Activated T-cell treated with anti-CD3 and anti-CD28 coated beads, Interleukin-2, amount 50 U/mL, for 48 hours (primary cell): ENCODE measurements at places on chromosomes 7 and 10.

DNA sequence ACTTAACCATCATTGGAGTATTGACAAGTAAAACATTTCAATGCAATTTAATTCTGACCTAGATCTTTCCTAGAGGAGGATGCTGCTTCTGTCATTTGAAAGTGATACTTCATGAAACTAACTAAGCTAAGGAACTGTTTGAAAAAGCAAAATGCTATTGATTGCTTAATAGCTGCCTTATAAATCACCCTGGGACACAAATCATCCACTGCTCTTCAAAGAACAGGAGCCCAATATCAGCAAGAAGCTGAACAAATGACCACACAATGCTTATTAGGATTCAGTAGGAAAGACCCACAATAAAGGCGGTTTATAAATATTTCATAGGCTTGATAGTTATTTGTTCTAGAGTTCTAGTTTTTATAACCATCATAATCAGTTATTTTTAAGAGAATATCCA, 216.3 kb downstream of the TEX36 start:
- no peak for DNase-seq

DNA sequence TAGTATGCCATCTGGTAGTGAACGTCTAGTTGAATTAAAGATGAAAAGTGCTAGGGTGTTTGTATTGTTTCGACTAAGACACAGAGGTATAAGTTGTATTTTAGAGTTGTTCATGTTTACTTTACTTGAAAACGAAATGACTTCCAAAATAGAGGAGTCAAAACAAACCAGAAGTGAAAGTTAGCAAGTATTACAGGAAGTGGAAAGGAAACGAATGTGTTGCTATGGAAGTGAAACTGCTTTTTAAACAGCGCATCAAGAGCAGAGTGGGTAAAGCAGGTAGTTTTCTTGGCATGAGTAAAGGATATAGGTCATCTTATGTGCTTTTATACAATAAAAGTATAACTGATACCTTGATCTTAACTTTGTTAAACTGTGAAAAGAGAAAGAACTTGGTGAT, 20.0 kb upstream of the GALNTL5 start:
- no peak for DNase-seq

- peak; percentile 15 for DNase-seq
These were observed 14.0 kb downstream of the NEURL1 start for GRCh38 chr10:103507235-103508191.

DNA sequence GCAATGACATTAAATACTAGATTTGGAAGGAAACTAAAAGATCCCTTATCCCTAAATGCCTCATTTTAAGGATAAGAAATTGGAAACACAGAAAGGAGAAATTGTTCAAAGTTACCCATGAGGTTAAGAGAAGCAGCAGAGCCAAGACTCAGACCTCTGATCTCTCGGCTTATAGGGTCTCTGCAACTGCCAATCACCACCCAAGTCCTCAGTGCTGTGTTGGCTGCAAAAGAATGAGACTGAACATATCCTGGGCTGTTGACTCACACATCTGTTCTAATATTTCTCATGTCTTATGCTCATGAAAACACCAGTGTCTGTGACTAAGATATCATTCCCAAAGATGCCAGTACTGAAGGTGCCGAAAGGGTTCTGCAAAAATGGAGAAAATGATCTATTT, 153.3 kb downstream of the XPNPEP1 start:
- DNase-seq = no peak

GRCh38 chr10:96041146-96041545, 2.2 kb upstream of the CCNJ start:
- DNase-seq = no peak

GRCh38 chr10:12780634-12781601, 220.6 kb downstream of the CCDC3 start:
- peak; percentile 74 for DNase-seq

DNA sequence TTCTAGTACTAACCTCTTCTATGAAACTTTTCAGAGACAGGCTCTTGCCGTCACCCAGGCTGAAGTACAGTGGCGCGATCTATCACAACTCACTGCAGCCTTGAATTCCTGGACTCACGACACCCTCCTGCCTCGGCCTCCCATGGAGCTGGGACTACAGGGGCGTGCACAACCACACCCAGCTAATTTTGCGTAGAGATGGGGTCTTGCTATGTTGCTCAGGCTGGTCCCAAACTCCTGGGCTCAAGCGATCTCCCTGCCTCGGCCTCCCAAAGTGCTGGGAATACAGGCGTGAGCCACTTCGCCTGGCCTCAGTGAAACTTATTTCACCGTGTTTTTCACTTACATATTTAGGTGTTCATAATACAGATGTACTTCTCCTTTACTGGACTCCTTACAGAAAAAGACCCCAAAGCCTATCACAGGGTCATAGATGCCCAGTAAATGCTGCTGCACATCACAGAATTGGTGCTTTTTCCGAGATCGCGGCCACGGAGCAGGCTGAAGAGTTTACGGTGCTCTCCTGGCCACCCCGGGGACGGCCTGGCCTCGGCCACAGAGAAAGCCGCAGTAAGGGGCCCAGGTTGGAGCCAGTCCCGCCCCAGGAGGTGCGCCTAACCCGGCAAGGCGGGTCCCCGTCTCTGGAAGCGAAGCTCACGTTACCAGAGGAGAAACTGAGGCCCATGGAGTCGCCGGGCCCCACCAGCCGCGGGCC, 595 bp downstream of the TBL2 start:
- no peak for DNase-seq

DNA sequence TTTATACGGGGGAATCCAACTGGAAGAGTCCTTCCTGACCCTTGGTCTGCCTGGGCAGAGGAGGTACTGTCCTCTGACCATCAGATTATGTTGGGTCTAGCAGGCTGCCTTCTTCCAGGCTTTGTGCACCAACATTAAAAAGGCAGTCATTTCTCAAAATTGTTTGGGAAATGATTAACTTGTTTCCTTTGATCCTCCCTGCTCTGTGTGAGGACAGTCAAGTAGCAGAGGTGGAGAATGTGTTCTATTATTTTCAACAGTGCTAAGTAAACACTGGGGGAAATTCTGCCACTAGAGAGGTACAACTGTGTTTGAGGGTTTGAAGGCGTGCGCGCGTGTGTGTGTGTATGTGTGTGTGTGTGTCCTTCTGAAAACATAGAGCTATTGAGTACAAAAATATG, 20.6 kb downstream of the ACSL5 start:
- DNase-seq = no peak

DNA sequence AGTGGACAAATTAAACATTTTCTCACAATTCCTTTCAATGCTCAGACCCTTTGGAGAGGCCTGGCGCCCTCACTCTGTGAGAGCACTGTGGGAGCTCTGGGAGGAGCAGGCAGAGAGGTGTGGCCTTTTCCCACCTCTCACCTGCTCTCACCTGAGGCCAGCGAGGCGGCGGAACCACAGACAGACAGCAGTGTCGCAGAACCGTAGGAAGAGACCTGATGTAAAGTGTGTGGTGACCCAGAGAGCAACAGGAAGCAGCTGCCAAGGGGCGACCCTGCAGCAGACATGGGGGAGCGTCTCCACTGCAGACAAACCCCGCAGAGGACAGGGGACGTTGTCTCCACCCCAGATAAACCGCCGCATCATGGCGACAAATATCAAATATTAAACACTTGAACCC, 15.6 kb upstream of the PARP12 start:
- DNase-seq = no peak

- DNase-seq = peak; percentile 8
These were observed 32.4 kb downstream of the CAMK2B start for GRCh38 chr7:44292876-44293560.

DNA sequence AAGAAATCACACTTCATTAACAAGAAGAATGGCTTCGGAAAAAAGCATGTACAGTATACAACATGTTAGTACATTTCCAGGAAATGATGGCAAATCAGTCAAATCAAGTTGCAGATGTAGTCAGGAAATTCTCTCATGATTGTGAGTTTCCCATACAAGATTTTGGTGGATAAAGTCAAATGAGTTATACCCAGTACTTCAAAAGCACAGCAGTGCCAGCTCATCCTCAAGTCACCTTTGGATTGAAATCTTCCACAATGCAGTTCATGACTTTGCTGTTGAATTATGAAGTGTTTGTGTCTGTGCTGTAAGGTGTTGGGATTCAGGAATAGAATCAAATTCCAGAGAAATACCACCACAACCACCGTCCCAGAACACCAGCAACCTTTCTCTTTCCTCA, 301.3 kb upstream of the BMPER start:
- DNase-seq = no peak

GRCh38 chr10:91694170-91694794, 61.4 kb upstream of the PPP1R3C start:
- no peak for DNase-seq

DNA sequence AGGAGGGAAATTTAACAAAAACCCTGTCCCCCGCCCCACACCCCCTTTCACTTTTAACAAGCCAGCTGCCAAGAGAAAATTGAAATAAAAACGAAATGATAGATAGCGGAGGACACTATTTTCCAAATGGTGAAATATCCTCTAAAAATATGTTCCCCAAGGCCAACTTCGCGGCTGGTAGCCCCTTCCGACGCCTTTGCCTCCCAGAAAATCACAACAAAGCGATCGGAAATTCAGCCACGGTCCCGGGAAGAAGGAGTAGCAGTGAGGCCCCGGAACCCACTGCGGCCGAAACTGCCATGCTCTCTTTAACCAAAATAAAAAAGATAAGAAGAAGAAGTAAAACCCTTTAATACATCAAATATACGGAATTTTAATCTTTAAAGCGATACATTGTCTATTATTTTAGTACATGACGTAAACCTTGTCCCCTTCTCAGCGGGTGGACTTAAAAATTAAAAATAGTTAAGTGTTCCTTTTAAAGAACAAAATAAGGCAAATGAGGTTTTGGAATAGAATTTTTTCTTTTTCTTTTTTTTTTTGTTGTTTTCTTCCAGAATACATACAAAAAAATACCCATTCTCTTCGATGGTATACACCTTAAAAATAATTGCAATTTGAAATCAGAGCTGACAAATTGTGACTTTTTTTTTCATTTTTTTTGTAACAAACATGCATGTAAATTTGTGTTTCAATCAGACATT, 3.9 kb downstream of the ZNF503 start:
- no peak for DNase-seq

DNA sequence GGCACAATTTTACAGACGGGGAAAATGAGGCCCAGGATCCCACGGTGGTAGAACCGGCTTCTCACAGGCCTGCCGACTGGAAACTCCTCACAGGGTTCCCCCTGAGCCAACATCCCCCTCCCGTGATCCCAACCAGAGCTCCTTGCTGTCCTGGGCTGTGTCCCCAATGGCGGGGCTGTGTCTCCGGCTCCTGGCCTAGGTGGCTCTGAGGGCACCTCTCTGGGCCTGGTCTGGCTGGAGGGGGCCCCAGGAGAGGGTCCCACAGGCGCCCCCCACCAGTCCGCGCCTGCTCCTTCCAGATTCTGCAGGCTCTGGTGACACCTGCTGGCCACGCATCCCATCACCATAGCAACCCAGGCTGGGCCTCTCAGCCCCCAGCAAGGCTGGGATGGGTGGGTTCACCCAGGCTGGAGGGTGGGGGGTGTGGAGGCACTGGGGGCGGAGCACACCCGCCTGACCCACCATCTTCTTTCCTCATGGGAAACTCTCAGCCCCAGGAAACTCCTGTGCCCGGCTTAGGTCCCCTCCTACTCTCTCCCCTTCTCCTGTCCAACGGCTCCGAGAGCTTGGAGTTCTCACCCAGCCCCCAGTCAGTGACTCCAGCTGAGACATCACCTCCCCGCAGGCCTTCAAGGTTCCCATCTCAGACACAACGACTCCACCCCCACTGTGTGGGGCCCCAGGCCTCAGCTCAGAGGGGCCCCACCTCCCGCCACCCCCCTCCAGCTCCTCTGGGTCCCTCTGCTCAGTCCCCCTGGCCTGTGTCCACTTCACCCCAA, 27.1 kb upstream of the TNRC18 start:
- peak; percentile 44 for DNase-seq

DNA sequence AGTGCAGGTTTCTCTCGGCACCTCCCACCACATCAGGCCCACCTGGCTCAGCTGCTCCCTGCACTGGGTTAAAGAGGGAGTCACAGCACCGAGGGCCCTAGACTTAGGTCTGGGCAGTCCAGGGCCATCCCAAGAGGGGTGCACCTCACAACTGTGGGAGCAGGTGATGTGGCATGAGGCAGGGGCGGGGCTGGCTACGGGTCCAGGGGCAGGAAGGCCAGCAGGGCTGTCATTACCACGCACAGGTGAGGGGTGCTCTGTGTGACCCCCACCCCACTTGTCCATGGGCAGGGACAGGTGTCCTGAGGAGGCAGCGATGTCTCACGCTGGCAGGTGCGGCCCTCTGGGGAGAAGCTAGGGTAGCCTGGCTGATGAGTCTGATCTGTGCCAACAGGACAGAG, 40.5 kb upstream of the DPYSL4 start:
- DNase-seq = no peak

DNA sequence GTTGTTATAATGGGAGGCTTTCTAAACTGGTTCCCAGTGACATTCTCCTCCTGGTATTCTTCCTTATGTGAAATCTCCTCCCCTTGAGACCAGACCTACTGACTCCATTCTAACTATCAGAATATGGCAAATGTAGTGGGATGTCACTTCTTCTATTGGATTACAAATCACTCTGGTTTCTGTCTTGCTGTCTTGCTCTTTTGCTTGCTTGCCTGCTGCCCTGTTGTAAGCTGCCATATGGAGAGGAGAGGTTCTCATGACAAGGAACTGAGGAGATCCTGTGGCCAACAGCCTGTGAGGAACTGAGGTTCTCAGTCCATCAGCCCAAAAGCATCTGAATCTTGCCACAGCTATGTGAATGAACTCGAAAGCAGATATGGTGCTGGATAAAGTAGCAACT, 4.7 kb upstream of the NRCAM start:
- DNase-seq = no peak

- DNase-seq = no peak
These were observed 294.4 kb upstream of the MYO3A start for GRCh38 chr10:25639646-25640045.

DNA sequence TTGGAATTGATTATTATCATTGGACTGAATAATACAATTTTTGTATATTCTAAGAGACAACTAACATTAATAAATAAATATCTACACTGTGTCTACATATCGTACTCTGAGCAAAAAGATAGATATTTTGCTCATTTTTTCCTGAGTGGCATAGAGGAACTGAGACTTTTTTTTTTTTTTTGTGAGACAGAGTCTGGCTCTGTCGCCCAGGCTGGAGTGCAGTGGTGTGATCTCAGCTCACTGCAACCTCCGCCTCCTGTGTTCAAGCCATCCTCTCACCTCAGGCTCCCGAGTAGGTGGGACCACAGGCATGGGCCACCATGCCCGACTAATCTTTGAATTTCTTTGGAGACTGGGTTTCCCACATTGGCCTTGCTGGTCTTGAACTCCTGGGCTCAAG, 14.0 kb downstream of the KMT2E start:
- no peak for DNase-seq

- DNase-seq = no peak
These were observed 86.5 kb downstream of the DKK1 start for GRCh38 chr10:52400562-52400961.

- DNase-seq = no peak
These were observed 141.3 kb downstream of the GRK5 start for GRCh38 chr10:119348516-119349240.

GRCh38 chr10:7345717-7346116, 65.1 kb downstream of the SFMBT2 start:
- no peak for DNase-seq

DNA sequence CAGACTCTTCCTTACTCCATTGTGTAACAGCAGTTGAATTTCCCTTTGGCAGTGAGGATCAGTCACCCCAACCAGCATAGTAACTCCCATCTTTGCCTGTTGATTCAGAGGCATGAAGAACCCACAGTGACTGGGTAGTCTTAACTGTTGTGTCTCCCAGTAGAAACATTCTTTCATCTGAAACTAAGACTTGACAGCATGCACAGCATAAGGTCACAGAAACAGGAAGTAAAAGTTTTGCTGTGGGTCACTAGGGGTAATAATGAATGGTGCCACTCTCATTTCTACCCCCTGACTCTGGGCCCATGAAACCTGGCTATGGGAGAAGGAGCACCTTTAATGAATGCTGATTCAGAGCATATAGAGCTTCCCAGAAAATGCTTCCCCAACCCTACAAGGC, 8.3 kb upstream of the FRMPD2 start:
- no peak for DNase-seq
